ENCODE measurements at places on chromosomes 11 and 22.
A peak's percentile ranks its signal among the peaks of the same experiment; 100 is the strongest.

GRCh38 chr22:47000888-47001287 is 238.4 kb downstream of the TBC1D22A start:
- no peaks in the 10 kb centered on the region for H3K36me3 ChIP-seq
- H3K27me3 ChIP-seq: no peaks in the 10 kb centered on the region
- no peak overlapping the region for H3K4me3 ChIP-seq
- no peaks in the 10 kb centered on the region for H3K4me1 ChIP-seq
- no peak overlapping the region for H3K27ac ChIP-seq

DNA sequence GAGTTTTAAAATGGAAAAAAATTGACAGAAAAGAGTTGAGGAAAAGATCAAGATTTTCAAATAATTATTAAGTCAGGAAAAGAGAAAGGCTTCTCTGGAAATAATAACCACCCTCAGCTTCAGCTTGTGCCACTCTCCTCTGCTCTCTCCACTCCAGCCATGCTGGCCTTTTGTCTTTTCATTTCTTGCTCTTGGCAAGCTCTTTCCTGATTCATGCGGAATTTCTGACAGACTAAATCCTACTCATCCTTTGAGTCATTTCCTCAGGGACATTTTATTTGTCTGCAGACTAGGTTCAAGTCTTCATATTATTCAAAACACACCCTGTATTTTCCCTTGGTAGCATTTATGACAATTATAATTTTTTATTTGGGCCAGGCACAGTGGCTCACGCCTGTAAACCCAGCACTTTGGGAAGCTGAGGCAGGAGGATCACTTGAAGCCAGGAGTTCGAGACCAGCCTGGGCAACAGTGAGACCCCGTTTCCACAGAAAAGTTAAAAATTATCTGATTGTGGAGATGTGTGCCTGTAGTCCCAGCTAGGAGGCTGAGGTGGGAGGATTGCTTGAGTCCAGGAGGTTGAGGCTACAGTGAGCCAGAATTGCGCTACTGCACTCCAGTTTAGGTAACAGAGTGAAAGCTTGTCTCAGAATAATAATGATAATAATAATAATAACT is 7.8 kb upstream of the P4HA3 start:
- no peak overlapping the region for H3K4me3 ChIP-seq
- DNase-seq: no peak
- H3K4me1 ChIP-seq: peaks cover 4% of the 10 kb centered on the region
- H3K27ac ChIP-seq: no peak overlapping the region
- no peaks in the 10 kb centered on the region for H3K36me3 ChIP-seq
- no peaks in the 10 kb centered on the region for H3K27me3 ChIP-seq

- H3K27ac ChIP-seq: no peak overlapping the region
- no peaks in the 10 kb centered on the region for H3K4me1 ChIP-seq
- DNase-seq: no peak
Observed at GRCh38 chr11:44379141-44380008, 69.4 kb upstream of the ALX4 start.

DNA sequence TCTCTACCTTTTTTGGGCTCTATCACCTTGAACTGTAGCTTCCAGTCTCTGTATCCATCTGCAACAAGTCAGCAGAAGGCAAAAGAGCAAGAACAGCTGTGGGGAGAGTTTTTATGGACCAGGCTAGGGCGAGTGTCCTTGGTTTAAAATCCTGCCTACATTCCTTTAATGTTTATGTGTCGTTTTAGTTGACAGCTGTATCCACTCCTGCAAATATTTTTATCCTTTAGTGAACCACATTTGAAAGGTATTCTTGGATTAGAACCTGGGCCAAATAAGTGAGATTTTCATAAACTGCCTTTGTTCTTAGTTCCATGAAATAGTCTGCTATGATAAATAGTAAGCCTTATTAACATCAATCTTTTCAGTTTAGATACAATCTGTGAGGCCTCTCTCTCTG is 712.2 kb downstream of the ETS1 start:
- no peak overlapping the region for H3K27ac ChIP-seq
- no peak for DNase-seq
- H3K4me3 ChIP-seq: no peak overlapping the region
- no peaks in the 10 kb centered on the region for H3K4me1 ChIP-seq

DNA sequence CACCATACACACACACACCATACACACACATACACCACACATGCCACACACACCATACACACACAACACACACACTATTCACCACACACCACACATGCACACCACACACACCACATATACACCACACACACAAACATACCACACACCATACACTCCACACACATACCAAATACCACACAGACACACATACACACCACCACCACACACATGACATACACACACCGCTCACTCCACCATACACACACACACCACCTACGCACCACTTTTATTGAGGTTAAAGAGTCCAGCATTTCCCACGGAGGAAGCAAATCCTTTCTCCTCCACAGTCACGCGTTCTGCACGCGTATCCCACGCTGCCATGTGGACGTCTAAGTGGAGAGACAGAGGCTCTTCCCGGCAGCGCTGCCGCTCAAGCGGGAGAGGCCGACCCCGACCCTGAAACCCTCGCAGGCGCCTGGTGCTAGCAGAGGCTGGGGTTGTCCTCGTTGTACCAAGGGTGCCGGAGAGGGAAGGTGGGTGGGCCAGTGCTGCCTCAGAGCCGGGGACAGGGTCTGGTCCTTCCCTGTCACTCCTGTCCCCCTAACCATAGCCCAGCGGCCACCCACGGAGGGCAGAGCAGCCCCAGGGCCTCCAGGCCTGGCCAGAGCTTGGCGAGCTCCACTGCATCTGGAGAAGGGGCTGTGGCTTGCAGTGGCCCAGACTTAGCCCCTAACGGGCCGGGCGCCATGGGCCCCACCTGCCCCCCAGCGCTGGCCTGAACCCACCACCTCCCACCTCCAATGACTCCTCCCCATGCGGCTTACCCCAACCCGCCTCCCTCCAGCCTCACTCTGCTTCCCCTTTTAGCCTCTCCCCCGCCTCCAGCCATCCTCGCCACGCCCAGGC is 1495.0 kb downstream of the BRD1 start:
- DNase-seq: no peak
- no peaks in the 10 kb centered on the region for H3K36me3 ChIP-seq
- no peak overlapping the region for H3K27ac ChIP-seq
- H3K27me3 ChIP-seq: no peaks in the 10 kb centered on the region
- no peak overlapping the region for H3K4me3 ChIP-seq

DNA sequence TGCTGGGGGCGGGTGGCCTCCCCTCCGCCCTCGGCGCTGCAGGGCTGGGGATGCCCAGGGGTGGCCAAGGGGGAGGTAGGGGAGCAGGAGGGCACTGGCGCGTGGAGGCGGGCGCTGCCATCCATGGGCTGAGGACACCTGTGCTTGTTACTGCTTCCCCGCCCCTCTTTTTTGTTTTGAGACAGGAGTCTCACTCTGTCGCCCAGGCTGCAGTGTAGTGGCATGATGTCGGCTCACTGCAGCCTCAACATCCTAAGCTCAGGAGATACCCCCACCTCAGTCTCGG is 683 bp upstream of the FADS3 start:
- peaks cover 5% of the 10 kb centered on the region for H3K4me1 ChIP-seq
- H3K27ac ChIP-seq: peak overlapping the region; percentile 83
- no peaks in the 10 kb centered on the region for H3K36me3 ChIP-seq
- no peaks in the 10 kb centered on the region for H3K27me3 ChIP-seq

DNA sequence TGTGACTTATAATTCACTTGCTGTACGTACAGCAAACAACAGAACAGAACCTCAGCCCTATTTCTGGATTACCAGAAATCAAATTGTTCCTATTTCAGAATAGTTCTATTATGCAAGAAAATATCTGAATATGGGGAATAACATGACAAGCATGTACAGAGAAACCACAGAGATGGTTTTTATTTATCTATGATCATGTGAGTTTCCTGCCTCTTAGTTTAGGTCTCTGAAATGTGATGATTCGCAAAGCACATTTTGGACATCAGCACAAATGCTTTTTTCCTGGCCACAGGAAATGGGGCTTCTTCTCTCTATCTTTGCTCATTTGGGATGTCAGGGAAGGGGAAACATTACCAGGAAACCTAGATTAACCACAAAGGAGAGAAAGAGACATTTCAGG is 266.7 kb upstream of the CTSC start:
- H3K4me1 ChIP-seq: peaks cover 2% of the 10 kb centered on the region
- H3K4me3 ChIP-seq: no peak overlapping the region
- no peaks in the 10 kb centered on the region for H3K36me3 ChIP-seq
- DNase-seq: no peak
- peak overlapping the region; percentile 60 for H3K27ac ChIP-seq

- H3K36me3 ChIP-seq: no peaks in the 10 kb centered on the region
- no peaks in the 10 kb centered on the region for H3K27me3 ChIP-seq
- no peak for DNase-seq
Observed at GRCh38 chr11:66593303-66593635, 284 bp downstream of the CCS start.

- no peaks in the 10 kb centered on the region for H3K27me3 ChIP-seq
- peak; percentile 64 for DNase-seq
- peak overlapping the region; percentile 62 for H3K27ac ChIP-seq
- H3K4me3 ChIP-seq: no peak overlapping the region
Observed at GRCh38 chr11:76787911-76788596, 4.9 kb downstream of the TSKU start.

DNA sequence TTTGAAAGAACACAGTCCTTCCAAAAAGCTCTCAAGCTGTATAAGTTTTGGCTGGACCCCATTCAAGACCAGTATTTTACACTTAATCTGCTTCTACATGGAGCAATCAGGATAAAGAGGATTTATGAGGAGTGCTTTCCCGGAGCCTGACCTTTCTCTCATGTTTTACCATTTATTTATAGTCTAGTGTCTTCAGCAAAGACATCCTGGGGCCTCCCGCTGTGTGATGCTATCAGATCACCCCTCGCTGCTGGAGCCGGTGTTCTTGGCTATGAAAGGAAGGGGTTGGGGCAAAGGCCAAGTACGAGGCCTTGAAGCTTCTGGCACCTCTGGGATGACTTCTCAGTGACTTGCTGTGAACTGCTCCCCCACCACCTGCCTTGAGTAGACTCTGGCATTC is 189.6 kb downstream of the ADAMTS15 start:
- H3K4me3 ChIP-seq: no peak overlapping the region
- no peaks in the 10 kb centered on the region for H3K4me1 ChIP-seq
- no peak overlapping the region for H3K27ac ChIP-seq

DNA sequence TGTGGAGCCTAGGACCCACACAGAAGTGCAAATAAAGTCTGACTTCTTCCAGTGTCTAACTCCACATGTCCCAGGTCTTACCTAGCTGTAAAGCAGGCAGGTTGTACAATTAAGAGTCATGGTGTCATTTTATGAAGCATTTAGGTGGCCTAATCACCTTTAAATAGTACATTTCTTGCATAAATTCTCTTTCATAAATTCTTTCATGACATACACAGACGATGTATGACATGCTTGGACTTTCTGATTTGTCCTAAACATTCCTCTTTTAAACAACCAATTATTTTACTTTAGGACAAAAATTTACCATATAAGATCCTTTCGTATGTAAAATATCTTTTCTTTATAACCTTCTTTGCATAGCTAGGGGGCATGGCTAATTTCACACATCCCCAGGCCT is 31.3 kb downstream of the TSKU start:
- H3K4me1 ChIP-seq: no peaks in the 10 kb centered on the region
- DNase-seq: no peak
- H3K4me3 ChIP-seq: no peak overlapping the region
- no peaks in the 10 kb centered on the region for H3K36me3 ChIP-seq
- H3K27me3 ChIP-seq: no peaks in the 10 kb centered on the region

- H3K27me3 ChIP-seq: no peaks in the 10 kb centered on the region
- DNase-seq: no peak
- no peak overlapping the region for H3K4me3 ChIP-seq
- H3K27ac ChIP-seq: no peak overlapping the region
Observed at GRCh38 chr11:26847459-26847858, 125.6 kb upstream of the SLC5A12 start.

- no peak for DNase-seq
- H3K36me3 ChIP-seq: no peaks in the 10 kb centered on the region
- no peak overlapping the region for H3K4me3 ChIP-seq
- H3K4me1 ChIP-seq: no peaks in the 10 kb centered on the region
- no peaks in the 10 kb centered on the region for H3K27me3 ChIP-seq
- H3K27ac ChIP-seq: no peak overlapping the region
Observed at GRCh38 chr11:68017980-68018729, 8.0 kb downstream of the ALDH3B1 start.

GRCh38 chr11:61610905-61611304 is 30.0 kb upstream of the SYT7 start:
- no peak for DNase-seq
- no peaks in the 10 kb centered on the region for H3K4me1 ChIP-seq
- no peaks in the 10 kb centered on the region for H3K36me3 ChIP-seq
- no peak overlapping the region for H3K27ac ChIP-seq
- H3K27me3 ChIP-seq: no peaks in the 10 kb centered on the region

DNA sequence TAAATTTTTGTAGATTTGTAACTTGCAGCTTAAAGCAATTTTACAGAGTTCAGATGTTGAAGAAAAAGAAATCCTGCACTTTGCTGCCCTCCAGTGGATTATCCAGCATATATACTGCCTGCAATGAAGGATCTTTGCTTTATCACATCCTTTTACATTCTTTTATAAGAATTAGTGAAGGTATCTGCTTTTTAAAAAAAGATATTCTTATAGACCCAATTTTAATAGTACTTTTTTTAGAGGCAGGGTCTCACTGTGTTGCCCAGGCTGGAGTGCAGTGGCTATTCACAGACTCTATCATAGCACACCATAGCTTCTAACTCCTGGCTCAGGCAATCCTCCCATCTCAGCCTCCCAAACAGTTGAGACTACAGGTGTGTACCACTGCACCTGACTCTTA is 60.7 kb downstream of the TTC17 start:
- no peak for DNase-seq
- H3K27ac ChIP-seq: no peak overlapping the region
- no peaks in the 10 kb centered on the region for H3K4me1 ChIP-seq

DNA sequence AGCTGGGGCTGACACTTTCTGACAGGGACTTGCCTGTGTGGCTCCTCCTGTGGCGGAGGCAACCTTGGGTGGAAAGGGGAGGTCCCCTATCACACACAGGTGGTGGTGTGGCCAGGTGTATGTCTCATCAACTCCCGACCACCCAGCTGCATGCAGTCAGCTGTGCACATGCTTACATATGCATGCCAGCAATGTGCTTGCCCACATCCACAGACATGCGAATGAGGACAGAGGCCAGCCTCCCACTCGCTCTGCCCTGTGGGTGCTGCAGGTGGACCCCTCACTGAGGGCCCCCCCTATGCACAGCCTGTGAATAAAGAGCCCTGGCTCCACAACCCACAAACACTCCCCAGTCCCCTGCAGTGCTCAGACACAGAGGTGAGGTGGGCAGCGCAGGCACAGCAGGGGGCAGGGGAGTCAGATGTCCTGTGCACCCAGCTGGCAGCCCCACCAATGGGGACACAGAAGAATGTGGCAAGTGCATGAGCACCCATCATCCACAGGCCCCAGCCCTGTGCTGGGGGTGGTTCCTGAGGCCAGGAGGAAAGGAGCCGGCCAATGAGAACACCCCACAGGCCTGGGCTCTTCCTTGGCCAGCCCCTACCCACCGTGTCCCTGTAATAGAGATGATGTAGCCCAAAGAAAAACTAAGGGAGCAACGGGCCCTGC is 9.5 kb downstream of the GNB1L start:
- no peaks in the 10 kb centered on the region for H3K27me3 ChIP-seq
- H3K36me3 ChIP-seq: no peaks in the 10 kb centered on the region
- DNase-seq: no peak
- no peak overlapping the region for H3K4me3 ChIP-seq
- H3K27ac ChIP-seq: no peak overlapping the region
- no peaks in the 10 kb centered on the region for H3K4me1 ChIP-seq
